ENCODE measurements at places on chromosomes 11 and 22.

GRCh38 chr11:26655287-26655686, 66.6 kb downstream of the SLC5A12 start:
- no peak for DNase-seq

GRCh38 chr11:19907008-19907579, 194.5 kb downstream of the NAV2 start:
- no peak for DNase-seq

DNA sequence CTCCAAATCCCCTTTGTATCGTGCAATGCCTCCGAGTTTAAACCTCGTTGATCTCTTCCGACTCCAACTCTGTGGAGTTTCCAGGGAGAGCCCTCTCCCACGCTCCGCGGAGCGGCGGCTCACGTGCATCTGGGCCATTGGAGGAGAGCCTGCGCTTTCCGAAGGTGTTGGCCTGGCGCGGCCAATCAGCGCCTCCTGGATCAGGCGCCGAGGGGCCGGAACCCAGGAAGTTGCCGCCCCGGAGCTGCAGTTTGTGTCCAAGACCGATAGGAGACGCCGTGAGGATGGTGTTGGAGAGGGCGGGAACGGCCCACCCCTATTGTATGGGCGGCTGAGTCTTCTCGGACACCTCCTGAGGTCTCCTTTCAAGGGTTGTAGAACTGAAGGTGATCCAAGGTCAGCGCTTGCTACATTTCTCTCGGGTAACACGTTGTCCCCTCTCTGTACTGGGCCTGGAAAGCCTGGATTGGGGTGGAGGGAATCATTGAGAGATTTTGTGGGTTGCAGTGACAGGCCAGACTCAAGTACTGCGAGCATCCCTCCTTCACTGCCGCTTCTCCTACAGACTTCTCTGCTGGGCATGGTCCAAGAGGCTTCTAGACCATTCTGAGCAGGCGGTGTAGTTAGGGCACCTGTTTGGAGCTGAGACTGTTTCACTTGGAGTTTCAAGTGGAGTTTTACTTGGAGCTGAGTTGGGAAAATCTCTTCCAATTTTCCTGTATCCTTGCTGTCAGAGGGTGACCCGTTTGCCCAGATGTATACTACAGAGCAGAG, 1.7 kb downstream of the ADAMTS15 start:
- DNase-seq = no peak

DNA sequence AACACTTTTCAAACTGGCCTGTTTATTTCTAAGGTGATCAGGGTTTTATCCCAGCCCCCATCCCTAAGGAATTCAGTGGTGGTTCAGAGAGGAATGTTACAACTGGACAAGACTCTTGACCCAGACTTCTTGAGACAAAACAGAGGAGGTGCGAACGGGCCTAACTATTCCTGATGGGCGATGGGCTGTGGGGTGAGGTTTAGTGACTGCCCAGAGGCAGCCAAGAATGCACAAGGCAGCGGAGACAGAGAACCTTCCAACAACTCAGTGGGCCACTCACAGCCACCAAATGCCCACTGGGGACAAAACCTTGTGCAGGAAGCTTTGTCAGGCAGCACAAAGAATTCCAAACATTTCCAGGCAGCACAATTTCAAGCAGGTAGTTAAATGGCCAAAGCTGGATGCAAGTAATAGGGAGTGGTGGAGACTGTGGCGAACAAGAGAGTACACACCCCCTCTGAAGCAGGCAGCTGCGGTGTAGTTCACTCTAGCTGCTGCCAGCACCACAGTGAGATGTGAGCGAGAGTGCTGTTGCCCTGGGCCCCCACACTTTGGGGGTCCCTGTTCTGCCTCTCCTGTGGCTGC, 29.2 kb downstream of the SCUBE1 start:
- DNase-seq = no peak

DNA sequence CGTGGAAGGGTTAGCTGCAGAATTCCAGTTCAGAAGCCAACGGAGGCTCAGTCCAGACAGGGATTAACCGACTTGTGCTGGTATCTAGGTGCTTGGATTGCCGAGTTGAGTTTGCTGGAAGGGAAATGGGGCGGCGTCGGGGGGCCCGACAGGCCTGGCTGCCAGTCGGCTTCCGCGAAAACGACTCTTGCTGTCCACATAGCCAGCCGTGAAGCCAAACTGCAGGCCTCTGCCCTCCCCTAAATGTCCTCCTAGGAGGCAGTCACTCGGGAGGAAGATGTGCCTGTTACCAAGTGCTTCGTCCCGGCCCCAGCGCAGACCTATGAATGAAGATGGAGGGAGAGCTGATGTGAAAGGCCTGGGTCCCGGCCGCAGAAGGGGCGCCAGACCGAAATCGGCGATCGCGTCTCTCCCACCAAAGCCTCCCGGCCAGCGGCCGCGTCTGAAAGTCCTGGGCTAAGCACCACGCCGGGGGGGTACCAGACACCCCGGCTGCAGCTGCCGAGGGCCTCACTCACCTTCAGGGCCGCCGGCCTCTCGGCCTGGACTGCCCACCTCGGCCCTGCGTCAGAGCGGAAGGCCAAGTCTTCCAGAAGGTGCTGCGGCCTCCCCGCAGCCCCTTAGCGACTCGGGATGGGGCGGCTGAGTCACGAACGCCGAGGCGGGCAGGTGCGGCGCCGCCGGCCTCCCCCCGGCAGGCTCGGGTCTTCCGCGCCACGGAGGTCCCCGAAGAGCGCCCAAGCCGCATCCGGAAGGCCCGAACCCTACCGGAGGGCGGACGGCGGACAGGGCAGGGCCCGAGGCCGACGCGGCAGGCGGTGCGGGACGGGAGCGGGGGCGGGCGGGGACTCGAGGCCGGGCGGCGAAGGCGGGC, 7.5 kb downstream of the DPAGT1 start:
- no peak for DNase-seq

DNA sequence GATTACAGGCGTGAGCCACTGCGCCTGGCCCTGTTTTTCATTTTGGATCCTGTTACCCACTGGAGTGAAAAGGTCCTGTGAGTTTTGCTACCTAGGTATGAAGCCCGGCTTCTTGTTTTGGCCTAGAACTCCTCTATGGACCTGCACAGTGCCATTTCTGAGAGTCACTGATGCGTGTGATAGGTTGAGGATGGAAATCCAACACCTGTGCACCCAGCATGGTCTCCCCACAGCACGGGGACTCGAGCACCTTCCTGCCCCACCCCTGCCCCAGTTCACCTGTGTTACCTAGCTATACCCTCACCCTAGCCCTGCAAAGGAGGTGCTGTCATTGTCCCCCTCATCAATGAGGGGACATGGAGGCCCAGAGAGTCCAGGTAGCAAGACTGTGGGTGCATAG, 5.1 kb downstream of the FBLN1 start:
- DNase-seq = no peak

GRCh38 chr22:37462983-37463382, 23.2 kb downstream of the MFNG start:
- DNase-seq = no peak

GRCh38 chr11:65489706-65490320, 9.0 kb upstream of the MALAT1 start:
- DNase-seq = no peak

DNA sequence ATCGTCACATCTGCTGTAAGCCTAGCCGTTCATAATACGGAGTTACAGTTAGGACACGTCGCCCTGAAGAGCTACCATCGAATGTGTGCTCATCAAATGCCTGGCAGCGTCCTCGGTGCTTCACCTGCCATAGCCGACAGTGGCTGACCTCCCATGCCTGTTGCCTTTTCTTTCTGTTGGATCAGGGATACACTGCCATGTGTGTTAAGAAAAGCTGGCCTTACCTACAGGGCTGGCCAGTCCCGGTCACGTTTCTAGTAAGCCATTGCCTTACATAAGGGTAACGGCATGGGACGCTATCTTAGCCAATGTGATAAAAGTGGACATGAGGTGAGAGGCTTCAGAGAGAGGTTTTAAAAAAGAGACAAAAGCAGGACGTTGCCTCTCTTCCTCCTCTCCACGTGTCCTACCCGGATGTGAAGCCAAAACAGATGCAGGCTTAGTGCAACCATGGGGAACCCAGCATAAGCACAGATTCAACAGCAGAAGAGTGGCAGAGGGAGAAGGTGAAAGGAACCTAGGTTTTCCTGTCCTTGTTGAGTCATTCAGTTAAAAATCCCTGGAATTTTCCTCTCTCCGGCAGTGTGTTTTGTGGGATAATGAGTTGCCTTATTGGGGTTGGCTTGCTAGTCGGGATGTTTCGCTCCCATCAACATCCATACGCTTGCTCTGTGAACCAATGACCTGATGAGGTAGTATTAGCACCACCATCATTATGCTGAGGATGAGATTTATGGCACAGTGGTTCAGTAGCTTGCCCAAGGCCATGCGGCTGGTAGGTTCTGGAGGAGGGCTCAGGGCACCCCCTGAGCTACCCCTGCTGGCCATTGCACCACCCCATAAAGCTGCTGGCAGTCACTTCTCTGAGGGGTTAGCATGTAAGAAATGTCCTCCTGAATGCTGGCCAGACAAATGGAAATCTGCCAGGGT, 67.4 kb upstream of the B3GAT1 start:
- DNase-seq = no peak

DNA sequence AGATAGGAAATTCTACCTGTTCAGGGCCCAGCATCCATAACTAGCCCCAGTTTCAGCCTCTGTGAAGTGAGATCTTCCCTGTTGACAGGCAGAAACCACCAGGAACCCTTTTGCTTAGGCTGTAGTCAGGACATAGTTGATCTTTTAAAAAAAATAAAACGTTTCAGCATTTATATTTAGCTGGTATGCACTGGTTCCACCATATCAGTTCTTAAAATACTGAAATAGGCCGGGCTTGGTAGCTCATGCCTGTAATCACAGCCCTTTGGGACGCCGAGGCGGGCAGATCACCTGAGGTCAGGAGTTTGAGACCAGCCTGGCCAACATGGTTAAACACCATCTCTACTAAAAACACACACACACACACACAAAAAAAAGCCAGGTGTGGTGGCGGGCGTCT, 35.3 kb downstream of the GALNT18 start:
- no peak for DNase-seq

DNA sequence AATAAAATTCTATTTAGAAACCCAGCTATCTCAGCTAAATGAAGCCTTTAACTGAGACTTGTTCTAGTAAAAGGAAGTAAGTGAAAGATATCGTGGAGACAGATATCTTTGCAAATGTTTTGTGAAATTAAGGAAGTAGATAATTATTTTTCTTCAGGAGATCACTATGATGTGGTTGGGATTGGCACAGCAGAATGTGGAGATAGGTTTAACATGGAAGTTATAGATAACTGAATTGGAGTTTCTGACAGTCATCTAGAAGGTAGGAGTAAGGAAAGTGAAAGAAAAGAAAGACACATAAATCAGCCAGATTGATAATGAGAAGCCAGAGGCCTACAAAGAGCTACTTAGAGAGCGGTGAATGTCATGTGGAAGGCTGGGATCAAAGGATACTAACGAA, 4.7 kb upstream of the CASP5 start:
- no peak for DNase-seq

DNA sequence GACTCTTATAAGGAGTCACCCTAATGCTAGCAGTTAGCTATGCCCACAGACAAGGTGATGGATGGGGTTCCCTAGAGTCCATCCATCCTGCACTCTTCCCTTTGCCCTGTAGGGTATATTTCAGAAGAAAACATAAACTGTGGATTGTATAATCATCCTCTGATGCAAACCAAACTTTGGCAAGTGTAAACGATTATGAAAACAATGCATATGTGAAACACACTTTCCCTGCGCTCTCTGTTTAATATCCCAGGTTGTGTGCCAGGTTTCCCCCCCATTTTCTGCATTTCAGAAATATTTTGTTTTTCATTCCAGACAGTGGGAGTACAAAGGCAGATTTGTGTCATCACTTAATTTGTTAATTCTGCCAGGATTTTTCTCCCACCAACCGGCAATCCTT, 110.0 kb downstream of the LDLRAD3 start:
- no peak for DNase-seq

- DNase-seq = no peak
Observed at GRCh38 chr11:44192017-44192385, 96.5 kb downstream of the EXT2 start.

DNA sequence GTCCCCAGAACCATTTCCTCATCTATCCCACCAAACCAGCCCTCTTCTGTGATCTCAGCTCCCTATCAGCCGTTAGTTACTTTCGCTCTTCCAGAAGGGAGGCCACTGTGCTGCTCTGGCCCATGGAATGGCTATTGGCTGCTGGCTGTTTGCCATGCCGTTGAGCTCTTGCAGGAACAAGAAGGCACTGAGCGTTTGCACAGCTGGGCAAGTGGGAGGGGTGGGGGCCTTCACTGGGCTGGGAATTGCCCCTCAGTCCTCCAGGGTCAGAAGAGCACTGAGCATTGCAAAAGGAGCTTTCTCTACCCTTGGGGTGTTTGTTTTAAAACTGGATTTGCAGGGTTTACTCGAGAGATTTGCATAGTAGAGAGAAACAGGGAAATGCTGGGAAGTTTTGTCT, 129.0 kb upstream of the PARVA start:
- DNase-seq = peak; percentile 94

DNA sequence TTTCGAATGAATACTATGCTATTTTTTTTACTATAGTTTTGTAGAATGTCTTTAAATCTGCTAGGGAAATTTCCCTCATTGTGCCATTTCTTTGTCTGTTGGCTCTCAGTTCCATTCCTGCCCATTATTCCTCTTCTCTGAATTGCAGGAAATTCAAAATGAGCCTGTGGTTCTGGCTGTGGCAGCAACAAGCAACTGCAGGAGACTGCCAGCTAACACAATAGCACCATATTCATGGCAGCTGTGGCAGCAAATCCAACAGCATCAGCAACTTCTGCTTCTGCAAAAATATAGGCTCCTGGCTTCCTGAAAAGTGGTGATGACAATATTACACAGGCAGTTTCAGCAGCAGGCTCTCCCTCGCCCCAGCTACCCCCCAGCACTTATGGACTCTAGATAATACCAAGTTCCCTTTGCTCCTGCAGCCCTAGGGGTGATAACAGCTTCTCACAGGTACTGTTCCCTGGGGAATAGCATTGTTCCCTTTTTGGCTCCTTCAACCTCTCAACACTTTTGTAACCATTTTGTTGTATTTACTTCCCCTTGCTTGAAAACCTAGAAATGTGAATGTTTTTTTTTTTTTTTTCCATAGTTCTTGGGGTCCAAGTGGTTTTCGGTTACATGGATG, 9.3 kb downstream of the PATE4 start:
- no peak for DNase-seq

- no peak for DNase-seq
Observed at GRCh38 chr11:5196067-5196466, 4.4 kb downstream of the OR51V1 start.

DNA sequence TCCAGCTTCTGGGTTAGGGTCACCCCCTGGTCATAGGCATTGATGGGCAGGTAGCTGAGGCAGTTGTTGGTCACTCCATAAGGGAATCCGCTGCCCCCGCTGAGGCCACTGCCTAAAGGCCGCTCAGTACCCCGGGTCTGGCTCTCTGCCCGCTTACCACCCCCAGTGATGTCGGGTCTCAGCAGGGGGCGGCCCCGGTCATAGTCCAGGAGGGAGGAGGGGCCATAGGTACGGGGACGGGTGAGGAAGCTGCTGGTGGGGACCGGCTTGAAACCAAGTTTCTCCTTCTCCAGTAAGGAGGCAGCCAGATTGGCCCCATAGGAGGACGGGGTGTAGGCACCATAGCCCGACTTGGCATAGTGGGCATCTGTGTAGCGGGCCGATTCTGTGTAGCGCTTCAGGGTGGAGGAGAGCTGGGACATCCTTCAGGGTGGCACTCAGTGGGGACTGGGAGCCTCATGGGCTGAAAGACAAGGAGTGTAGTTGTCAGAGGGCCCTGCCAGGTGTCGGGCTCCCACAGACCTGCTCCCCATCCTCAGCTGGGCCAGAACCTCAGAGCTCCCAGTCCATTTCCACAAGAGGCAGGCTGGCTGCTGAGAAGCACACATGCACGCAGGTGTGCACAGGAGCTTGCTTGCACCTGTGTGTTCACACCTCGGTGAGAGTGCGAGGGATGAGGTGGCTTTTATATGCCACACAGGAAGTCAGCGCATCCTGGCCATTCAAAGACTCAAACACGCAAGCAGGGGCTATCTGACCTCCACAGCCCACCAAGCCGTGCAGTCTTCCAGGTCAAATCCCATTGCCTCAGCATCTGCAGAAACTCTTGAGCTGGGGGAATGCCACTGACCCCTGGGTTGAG, 8.2 kb downstream of the USP2 start:
- no peak for DNase-seq

Data from NCI-H748 treated with DMSO at 0.1 percent for 48 hours (cell line).